ENCODE measurements at places on chromosomes 3 and 15. TPM values are rescaled to one million over a fixed set of nuclear protein-coding genes. Genes with fewer than 3 reads are reported as not detected.

The ADPGK gene
- total RNA-seq = 44.1 TPM

The CPLX3 gene
- total RNA-seq = not detected

The SPSB4 gene
- total RNA-seq = 1.1 TPM

The OTOL1 gene
- total RNA-seq = not detected

The EPHB1 gene
- total RNA-seq = 2.0 TPM

The GPR156 gene
- total RNA-seq = 0.72 TPM

The GHRL gene
- total RNA-seq = 0.33 TPM

The TUSC7 gene
- total RNA-seq = not detected

DNA sequence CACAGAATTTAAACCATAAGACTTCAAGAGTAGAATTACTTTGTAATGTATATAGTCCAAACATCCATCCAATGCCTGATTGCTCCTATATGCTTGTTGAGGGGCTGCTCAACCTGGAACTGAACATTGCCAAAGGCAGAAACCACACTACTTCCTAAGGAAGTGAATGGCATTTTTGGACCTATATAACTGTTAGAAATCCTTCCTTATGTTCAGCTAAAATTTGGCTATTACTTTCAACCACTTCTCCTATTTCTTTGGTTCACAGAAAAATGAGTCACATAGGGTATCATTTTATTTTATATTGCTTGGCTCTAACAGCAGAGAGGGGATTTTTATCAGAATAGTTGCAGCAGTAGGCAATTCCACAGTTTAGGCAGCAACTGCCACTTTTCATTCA lies 342.1 kb downstream of the SLC9A9 start:
- H3K27me3 ChIP-seq = no peaks in the 10 kb centered on the region
- no peak overlapping the region for H3K27ac ChIP-seq
- H3K4me1 ChIP-seq = no peaks in the 10 kb centered on the region
- no peaks in the 10 kb centered on the region for H3K36me3 ChIP-seq
- H3K4me3 ChIP-seq = no peak overlapping the region

DNA sequence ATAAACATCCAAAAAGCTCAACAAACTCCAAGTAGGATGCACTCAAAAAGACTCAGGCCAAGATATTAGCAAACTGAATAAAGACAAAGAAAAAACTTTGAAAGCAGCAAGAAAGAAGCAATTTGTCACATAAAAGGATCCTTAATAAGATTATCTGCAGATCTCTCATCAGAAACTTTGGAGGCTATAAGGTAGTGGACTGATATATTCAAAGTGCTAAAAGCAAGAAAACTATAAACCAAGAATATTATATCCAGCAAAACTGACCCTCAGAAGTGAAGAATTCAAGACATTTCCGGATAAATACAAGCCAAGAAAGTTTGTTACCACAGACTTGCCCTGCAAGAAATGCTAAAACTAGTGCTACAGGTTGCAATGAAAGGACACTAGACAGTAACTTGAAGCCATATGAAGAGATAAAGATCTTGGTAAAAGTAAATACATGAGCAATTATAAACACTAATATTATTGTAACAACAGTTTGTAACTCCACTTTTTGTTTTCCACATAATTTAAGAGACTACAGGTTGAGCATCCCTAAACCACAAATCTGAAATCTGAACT lies 23.6 kb downstream of the C3orf33 start:
- H3K4me3 ChIP-seq = no peak overlapping the region
- no peak for DNase-seq
- no peak overlapping the region for H3K27ac ChIP-seq

- H3K36me3 ChIP-seq = no peaks in the 10 kb centered on the region
- H3K27ac ChIP-seq = no peak overlapping the region
- H3K27me3 ChIP-seq = no peaks in the 10 kb centered on the region
- H3K4me3 ChIP-seq = no peak overlapping the region
- H3K4me1 ChIP-seq = peaks cover 13% of the 10 kb centered on the region
These were observed 112.1 kb upstream of the MRPS22 start for GRCh38 chr3:139231555-139232281.

DNA sequence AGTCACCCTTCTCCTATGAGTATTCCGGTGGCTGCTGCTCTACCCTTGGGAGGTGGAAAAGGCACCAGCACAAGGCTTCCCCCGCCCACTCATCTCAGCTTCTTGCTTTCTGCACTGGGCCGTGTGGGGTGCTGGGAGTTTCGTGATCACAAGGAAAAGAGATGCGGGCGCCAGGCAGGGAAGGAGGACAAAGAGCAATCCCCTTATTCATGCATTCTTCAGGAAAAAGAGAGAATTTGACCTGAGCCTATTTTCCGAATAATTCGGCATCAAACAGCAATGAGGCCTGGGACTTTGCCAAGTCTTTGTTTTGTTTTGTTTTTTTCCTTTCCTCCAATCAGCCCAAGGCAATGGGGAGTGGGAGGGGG lies 102.2 kb upstream of the LPP start:
- H3K4me1 ChIP-seq = peaks cover 22% of the 10 kb centered on the region
- H3K36me3 ChIP-seq = no peaks in the 10 kb centered on the region
- DNase-seq = peak; percentile 91
- no peaks in the 10 kb centered on the region for H3K27me3 ChIP-seq
- peak overlapping the region; percentile 30 for H3K4me3 ChIP-seq
- peak overlapping the region; percentile 90 for H3K27ac ChIP-seq

Measured in adrenal gland (tissue), 19 donors.